Activated CD8-positive, alpha-beta memory T cell treated with anti-CD3 and anti-CD28 coated beads for 1 hour (primary cell): ENCODE measurements at places on chromosomes 3 and 15.

DNA sequence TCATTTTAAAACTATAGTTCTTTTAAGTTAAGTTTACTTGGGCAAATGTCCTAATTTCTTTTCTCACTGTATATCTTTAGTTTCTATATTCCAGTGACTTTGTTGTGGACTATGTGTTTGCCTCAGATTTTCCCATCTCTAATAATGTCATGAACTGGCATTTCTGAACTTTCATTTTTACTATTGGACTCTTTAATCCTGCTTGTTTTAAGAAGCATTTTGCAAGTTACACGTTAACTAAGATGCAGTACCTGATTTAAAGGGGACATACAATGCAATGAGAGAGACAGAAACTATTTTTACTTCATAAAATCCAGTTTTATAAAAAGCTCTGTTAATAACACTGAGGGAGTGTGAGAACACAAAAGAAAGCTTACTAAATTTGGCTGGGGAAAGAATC, 58.6 kb upstream of the PHLDB2 start:
- DNase-seq = no peak

GRCh38 chr3:71681224-71681668, 44.0 kb downstream of the EIF4E3 start:
- DNase-seq = no peak

DNA sequence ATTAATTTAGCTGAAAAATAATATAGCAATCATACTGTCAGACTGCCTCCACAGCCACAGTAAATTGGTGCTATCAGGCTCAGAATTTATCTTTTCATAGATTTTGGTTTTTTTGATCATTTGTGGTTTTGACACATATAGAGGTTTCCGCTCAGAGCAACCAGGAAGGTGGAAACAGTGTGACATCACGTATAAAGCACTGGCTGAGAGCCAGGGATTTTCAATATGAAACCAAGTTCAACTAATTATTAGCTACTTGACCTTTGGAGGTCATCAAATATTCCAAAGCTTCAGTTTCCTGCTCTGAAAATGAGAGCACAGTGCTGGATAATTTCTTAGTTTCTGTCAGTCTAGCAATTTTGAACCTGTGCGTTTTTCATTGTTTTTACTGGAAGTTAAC, 433.8 kb upstream of the SUCLG2 start:
- DNase-seq = peak; percentile 17

DNA sequence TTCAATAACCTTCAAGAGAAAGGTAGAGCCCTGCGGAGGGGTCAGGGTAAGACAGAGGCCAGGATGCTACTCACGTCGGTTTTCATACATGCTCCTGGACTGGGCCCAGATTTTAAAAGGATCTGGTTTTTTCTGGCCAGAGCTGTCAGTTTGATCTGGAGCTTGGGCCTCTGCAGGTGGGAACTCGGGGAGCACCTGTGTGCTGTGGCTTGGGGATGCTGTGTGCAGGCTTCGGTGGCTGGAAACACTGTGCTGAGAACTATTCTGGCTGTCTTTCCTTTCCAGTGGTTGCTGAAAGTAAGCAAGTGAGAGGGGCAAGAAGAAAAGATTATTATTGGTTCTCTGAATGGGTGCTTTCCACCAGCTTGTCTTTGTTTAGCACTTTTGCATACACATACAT, 647.6 kb downstream of the MAGI1 start:
- DNase-seq = no peak

DNA sequence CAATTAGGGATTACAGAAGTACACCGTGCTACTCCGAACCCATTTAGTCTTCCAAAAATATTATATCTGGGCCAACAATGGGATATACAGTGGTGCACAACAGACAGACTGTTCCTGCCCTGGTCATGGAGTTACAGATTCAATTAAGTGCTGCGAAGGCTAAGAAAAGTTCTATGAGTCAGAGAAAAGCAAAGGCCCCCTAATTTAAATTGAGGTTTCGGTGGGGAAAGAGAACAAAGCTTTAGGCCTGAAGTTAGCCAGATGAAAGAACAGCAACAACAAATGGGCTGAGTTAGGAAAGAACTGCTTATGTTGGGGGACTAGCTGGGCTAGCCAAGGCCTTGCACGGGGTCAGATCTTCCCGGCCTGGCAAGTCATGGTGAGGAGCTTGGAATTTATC, 131.8 kb downstream of the MDFIC2 start:
- no peak for DNase-seq

DNA sequence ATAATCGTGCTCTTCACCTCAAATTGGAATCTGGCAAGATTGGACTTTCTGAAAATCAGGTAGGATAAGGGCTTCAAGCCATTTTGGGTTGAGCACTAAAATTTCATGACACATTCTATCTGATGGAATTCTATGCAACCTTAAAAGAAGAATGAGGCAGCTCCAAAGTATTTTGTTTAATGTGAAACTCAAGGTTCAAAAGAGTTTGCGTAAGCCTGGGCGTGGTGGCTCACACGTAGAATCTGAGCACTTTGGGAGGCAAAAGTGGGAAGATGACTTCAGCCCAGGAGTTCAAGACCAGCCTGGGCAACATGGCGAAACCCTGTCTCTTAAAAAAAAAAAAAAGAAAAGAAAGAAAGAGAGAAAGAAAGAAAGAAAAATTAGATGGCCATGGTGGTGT, 3.6 kb upstream of the PLA1A start:
- no peak for DNase-seq

DNA sequence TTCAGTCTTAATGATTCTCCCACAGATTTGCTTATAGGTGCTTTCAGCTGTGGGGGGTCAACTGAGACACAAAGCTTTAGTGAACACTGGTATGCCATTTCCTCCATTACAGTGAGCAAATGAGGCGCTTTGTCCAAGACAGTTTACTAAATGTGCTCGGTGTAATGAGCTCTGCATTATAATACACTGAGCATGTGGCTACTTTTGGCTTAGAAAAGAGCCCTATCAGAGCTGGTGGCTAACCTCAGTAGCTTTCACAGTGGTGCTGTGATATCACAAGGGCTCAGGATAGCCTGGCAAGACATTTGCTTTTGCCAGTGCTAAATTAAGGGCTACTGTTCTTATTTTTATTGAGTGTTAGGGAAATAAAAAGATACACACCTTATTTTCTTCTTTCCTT, 749.7 kb upstream of the ARPP21 start:
- DNase-seq = no peak

DNA sequence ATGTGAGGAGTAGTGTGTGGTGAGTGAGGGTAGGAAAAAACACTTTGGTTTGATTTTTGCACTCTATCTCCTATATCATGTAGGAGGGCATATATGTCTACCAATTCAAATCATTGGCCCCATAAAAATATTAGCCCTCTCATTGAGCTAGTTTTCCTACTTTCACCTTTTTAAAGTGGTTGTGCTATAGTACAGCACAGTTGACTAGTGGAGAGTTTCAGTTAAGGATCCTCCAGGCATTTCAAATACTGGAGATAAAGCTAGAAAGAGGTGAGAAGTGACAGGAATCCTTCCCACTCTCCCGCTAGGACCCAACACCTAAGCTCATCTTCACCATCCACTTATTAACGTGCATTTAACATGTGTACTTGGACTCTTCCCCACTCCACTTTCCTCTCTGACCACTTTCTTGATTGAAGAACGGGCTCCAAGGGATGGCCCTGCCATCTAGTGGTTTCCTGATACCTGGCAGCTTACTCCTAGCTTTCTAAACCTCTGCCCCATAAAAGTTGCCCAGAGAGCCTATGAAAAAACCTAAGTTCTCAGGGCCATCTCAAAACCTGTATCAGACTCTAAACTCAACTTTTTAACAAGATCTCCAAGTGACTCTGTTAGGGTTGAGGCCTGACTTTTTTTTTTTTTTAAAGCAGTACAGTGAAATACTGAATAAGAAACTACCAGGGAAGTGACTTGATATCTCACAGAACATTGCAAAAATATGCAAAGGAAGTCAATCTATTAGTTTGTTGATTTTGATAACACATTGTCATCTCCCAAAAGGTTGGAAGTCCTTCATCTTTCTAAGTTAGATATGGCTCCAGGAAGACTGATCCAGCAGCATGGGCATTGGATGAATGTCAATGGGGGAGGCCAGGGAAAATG, 17.9 kb downstream of the IL12A start:
- no peak for DNase-seq

DNA sequence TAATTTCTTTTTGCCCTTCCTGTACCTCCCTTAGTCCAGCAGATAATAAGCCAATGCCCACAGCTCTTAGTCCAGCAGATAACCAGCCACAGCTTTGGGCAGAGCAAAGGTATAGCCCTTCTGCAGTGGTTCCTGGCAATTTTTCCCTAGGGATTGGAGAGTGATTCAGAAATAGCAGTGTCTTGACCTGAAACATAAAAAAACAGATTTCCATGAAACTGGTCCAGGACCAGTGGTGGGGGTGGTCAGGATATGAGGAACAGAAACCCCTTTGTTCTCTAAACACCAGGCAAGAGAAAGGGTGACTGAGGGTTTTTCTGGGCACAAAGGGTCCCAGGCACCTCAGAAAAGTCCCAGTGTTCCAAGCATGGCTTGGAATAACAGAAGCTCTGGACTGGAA, 103.4 kb downstream of the ARRDC4 start:
- no peak for DNase-seq

- no peak for DNase-seq
Observed at GRCh38 chr3:135191708-135192107, 396.6 kb downstream of the EPHB1 start.

- no peak for DNase-seq
Observed at GRCh38 chr3:112640930-112641801, at the start of gene CCDC80. TSS of gene CCDC80 (minus strand) at chr3:112641143. CDS start at chr3:112639905, 1,238 bp downstream.

GRCh38 chr15:56866803-56867202, 51.6 kb upstream of the TCF12 start:
- DNase-seq = no peak

DNA sequence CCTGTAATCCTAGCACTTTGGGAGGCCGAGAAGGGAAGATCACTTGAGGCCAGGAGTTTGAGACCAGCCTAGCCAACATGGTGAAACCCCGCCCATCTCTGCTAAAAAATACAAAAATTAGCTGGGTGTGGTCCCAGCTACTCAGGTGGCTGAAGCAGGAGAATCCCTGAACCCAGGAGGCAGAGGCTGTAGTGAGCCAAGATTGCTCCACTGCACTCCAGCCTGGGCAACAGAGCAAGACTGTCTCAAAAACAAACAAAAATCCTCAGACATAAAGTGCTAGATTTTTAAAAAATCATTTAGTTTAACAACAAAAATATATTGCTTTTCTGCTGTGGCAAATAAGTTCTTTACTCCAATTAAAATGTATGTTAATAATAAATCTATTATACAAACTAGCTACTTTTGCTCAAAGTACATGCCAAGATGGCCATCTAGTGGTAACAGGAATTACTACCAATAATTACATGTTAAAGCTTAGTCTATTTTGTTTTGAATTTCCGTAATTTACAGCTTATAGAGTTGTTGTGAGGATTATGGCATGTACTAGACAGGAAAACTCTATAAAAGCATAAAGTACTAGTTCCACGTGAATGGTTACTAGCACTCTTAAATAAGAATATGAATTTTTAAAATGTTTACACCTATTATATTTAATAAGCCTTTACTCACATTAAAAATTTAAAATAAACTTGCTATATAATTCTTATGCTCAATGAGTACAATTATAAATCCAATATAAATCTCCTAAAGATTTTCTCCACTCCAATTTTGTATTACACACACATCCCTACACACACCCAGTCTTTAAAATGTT, 39.0 kb downstream of the GABPB1 start:
- DNase-seq = no peak

DNA sequence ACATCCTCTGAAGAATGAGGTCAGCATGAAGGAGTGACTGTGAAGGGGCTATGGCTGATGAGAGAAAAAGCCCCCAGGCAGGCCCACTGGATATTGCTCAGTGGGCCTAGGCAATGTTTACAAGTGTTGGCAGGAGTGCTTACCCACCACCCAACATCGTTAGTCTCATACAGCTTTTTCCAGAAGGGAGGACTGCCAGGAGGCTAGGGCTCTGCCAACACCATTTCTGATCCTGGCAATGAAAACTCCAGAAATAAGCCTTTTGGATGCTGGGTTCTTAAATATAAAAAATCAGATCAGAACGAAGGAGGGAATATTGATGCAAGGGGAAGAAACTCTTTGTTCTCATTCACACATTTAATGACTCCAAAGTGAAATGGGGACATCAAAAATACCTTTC, 189.1 kb downstream of the DCLK3 start:
- no peak for DNase-seq

DNA sequence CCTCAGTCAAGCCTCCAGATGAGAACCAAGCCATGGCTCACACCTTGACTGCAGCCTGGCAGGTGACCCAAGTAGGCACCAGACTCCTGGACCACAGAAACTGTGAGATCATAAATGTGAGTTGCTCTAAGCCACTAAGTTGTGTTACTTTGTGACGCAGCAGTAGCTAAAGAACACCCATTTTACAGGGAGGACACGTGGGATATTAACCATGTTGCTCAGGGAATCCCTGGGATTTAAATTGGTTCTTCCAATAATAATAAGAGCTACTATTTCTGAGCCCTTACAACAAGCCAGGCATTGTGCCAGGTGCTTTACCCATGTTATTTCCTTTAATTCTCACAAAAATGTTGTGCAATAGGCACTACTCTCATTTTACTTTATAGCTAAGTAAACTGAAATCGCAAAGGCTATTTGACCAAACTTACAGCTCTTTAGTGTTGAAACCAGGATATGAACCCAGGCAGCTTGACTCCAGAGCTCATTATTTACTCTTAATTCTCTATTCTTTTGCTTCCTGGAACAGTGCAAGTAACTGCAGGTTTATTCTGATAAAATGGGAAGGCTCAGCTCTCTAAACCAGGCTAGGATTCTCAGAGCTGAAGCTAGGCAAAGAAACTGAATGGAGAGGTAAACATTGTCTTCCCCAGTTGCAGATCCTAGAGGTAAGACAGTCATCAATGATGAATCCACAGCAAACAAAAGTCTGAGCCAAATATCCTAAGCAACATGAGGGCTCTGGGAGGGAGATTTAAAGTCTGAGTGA, 294.4 kb downstream of the KBTBD8 start:
- DNase-seq = no peak

DNA sequence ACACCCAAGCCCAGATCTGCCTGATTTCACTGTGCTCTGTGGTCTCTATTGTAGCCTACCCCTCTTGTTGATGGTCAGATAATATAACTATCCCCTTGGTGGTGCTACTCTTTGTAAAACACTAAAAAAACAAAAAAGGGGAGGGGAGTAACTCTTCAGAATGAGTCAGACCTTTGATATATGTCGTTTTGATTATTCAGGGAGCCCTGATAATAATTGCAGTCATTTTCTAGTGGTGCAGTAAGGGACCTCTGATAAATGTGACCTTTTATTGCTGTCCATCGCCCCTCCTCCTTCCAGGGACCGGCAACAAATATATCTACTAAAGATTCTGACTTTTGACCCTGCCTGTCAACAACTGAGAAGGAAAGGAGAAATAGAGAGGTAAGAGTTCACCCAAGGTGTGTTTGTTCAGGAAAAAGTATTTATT, 45.1 kb upstream of the MAGI1 start:
- DNase-seq = no peak
